RPMI7951 (cell line): ENCODE measurements at places on chromosomes 3 and 15. TPM values are rescaled to one million over a fixed set of nuclear protein-coding genes. Genes with fewer than 3 reads are reported as not detected.

GRCh38 chr15:66948294-66948693, 117.1 kb upstream of the SMAD3 start:
- peak; percentile 78 for DNase-seq

DNA sequence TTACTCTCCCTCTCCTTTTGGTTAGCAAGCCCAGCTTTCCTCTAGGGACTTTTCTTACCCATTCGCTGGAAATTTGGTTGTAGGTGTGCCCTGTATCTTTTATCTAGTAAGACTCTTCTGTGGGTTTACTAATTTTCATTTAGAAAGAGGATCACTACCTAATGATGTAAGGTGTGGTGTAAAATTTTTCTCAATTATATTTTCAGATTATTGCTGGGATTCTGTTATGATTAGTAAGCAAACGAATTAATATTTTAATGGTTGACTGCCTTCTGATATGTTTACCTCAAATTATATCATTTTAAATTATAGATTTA, 28.5 kb downstream of the PLCL2 start:
- DNase-seq, result no peak

GRCh38 chr3:148008591-148008990, 599.4 kb downstream of the ZIC1 start:
- no peak for DNase-seq

- peak; percentile 41 for DNase-seq
These were observed 25.4 kb upstream of the TSEN2 start for GRCh38 chr3:12458901-12459300.

DNA sequence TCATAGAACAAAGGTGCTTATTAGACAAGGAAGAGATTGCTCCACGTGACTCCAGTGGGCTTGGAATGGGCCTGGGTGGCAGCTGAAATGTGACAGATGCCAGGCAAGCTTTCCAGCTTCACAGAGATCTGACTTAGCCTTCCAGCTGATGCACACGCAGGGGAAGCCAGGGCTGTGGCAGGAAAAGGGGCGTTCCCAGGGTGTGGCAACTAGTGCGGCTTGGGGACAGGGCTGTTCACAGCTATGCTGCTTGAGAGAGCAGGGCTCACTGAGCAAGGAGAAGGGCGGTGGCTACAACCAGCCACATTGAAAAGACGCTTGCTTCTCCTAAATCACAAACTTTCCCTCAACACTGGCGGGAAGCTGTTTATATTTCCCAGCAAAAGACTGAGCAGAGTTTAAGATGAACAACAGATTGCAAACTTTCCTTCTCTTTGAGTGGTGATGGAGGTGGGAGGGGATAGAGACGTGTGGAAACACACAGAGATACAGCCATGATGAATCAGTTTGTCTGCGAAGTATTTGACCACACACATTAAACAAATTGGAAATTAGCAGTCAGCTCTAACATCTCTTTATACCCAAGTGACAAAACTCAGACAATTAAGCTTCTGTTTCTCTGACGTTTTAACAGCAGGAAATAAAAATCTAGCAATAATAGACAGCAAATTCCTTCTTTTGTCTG, 127.5 kb downstream of the BDH1 start:
- peak; percentile 90 for DNase-seq

- no peak for DNase-seq
These were observed 126.8 kb downstream of the BDH1 start for GRCh38 chr3:197428952-197429351.

DNA sequence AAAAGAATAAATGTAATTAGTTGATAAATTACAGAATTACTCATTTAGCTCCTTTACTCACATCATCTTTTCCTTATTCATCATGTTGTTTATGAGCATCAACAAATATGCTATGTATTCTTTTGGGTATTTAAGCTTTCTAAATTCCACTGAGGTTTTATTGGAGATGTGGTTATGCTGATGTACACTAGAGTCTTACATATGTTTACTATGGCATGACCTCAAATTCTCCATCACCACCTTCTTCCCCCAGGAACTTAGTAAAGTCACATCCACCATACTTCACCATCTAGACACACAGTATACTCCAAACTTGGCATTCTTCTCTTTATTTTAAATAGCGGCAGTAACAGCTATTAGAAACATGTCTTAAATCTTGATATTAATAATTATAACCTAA, 74.1 kb upstream of the MELTF start:
- DNase-seq, result no peak

- no peak for DNase-seq
These were observed 167.2 kb downstream of the MAGI1 start for GRCh38 chr3:65871305-65872141.

- no peak for DNase-seq
These were observed 34.9 kb upstream of the ST6GAL1 start for GRCh38 chr3:186895406-186895805.

GRCh38 chr3:50607271-50608091, 4.1 kb downstream of the CISH start:
- DNase-seq, result no peak

DNA sequence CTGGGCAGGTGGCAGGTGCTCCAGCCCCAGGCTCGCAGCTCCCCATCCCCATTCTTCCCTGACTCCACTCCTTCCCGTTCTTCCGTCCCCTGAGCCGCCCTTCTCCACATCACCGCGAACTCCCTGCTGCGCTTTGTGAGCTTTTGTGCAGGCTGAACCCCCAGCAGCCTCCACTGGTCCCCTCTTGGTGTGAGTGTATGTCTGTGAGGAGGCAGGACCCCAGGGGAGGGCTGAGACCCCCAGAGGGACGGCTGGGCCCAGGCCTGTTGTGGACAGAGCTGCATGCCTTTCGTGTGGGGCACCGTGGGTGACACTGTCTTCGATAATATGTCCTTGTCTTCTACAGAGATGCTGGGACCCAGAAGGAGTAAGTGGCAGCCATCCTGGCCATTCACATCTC, 7.3 kb upstream of the ITIH3 start:
- no peak for DNase-seq

- DNase-seq, result peak; percentile 79
These were observed 52.9 kb upstream of the SEC13 start for GRCh38 chr3:10373686-10374261.

- no peak for DNase-seq
These were observed 236.0 kb downstream of the EDEM1 start for GRCh38 chr3:5423523-5423922.

The UBE2E1 gene
- 153 and 179 TPM in 2 replicates for total RNA-seq

The TRIM42 gene
- not detected in 2 replicates for total RNA-seq

The NME9 gene
- total RNA-seq, result not detected in 2 replicates

The FEZF2 gene
- not detected in 2 replicates for total RNA-seq

The PPARG gene
- 7.8 and 8.1 TPM in 2 replicates for total RNA-seq

The SLC12A1 gene
- total RNA-seq, result 0.10 TPM in 1 of 2 replicates, not detected in the other
